Erythroblast (primary cell): ENCODE measurements at places on chromosomes 12 and 14.
A peak's percentile ranks its signal among the peaks of the same experiment; 100 is the strongest.

GRCh38 chr12:14264778-14265177 is 100.7 kb upstream of the ATF7IP start:
- no peak for DNase-seq

DNA sequence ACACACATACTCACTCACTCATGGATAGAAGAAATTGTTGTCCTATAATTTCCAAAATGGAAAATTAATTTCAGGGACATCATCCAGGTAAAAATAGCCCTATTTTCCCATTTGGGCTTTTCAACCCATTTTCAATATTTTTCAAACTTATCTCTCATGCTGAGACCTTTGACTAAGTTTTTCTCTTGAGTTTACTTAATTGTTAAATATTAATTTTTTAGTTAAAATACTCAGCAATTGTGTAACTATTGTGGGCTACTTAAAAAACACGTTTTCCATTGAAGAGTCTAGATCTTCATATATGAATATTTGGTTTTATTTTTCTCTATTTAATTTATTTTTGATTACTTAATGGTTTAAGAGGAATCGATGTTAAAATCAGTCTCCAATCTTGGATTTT is 14.2 kb upstream of the TAS2R43 start:
- DNase-seq = no peak

GRCh38 chr12:16148938-16149337 is 128.5 kb downstream of the SLC15A5 start:
- no peak for DNase-seq

DNA sequence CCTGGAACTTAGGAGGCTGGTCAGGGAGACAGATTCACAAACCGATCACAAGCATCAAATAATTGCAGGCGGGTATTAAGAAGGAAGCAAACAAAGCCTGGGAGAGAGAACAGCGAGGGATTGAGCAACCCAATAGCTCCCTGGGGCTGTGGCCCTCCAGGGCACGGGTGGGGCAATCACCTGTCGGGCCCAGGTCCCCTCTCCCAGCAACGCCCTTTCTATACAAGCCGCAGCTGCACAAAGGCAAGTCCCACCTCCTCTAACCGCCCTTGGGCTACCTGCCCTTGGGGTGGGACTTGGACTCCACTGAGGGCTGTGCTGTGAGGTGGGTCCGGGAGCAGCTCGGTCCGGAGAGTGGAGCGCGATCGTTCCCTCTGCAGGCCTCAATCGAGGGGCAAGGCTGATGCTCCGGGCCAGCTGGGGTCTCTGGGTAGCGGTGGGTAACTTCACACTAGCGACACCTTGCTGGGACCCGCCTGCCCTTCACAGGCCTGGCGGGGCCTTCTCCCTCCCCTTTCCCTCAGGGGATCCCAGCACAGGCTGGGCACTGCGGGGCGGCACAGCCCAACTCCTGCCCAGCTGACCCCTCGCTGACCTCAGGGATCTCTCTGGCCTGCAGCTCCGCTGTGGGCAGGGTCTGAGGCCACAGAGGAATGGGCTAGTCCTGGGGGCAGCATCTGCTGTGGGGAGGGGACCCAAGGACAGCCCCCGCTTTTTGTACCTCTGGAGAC is 8.0 kb downstream of the PHB2 start:
- no peak for DNase-seq

DNA sequence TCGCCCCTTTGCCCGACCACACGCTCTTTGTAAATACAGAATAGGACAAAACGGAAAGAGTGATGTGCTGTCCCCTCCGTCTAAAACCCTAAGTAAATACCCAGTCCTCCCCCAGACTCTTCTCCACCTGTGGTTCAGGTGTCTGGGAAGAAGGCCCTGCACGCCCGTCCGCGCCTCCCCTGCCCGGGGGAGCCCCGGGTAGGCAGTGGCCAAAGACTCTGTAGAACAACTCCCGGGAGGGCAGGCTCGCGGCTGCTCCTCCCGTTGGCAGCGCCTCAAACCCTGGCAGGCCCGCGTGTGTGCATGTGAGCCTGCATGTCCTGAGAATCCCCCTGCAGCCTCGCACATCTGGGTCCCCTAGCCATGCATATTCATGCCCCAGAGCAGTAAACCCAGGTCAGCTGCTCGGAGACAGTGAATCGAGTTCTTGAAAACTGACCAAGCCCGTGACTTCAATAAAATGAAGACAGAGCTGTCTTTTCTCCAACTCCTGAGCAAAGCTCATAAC is 165.8 kb downstream of the MON2 start:
- peak; percentile 23 for DNase-seq

DNA sequence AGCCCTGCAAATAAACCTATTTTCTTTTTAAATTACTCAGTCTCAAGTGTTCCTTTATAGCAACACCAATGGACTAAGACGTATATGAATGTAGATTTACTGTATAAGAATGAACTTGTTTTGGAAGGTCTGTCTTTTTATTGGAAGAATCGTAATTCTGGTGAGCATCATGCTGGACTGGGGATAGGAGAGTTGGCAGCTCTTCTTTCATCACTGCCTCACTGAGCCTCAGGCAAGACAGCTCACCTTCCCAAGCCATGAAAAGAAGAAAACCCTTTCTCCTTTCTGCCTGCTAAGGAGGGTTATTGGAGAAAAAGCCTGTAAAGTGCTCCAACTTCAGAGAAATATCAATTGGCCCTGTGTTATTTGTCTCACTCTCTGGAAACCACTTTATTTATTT is 9.1 kb upstream of the RNF34 start:
- no peak for DNase-seq

DNA sequence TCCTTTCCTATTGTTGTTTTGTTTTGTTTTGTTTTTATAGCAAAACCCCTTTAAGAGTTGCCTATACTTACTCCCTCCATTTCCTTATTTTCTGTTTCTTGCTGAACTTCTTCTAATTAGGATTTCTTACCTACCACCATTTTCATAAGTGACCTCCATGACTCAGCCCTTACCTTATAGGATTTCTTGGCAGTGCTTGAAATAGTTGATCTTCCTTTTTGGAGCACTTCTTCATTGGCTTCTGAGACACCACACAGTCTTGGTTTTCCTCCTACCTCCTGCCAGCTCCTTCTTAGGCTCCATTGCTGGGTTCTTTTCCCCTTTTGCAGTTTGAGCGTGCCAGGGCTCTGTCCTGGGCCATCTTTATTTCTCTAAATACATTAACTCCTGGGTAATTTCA is 23.4 kb upstream of the EID3 start:
- DNase-seq = no peak

DNA sequence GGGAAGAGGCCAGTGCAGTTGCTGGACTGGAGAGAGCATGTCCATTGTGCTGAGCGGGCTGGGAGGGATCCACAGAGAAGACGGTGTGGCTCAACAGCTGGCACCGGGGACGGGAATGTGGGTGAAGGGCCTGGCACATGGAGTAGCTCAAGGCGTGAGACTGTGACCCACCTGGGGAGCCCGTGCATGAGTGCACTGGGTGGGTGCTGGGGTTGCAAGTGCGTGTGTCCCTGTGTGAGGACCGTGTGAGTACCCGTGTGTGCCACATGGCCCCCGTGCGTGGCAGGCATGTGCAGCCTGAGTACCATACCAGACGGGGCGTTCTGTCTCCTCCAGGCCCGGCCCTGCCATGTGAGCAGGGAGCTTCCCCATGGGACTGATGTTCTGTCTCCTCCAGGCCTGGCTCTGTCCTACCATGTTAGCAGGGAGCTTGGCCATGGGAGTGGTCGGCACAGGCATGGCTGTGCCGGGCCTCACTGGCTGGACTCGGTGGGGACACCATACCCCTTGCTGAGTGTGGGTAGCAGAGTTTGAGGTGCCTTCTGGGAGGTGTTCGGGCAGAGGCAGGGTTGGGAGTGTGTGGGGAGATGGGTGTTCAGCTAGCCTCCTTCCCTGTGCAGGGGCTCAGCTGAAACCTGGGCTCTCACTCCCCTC is 234.4 kb downstream of the TMEM121 start:
- DNase-seq = no peak

- no peak for DNase-seq
These were observed 10.6 kb downstream of the KCNK13 start for GRCh38 chr14:90072350-90072749.
